Activated naive CD4-positive, alpha-beta T cell treated with anti-CD3 and anti-CD28 coated beads for 36 hours (primary cell): ENCODE measurements at places on chromosomes 5 and 9. TPM values are rescaled to one million over a fixed set of nuclear protein-coding genes. Genes with fewer than 3 reads are reported as not detected.

GRCh38 chr5:80408484-80409366 is 861 bp downstream of the ZFYVE16 start:
- no peaks in the 10 kb centered on the region for H3K27me3 ChIP-seq
- peak overlapping the region; percentile 97 for H3K4me3 ChIP-seq
- H3K4me1 ChIP-seq: peaks cover 14% of the 10 kb centered on the region
- no peaks in the 10 kb centered on the region for H3K36me3 ChIP-seq

DNA sequence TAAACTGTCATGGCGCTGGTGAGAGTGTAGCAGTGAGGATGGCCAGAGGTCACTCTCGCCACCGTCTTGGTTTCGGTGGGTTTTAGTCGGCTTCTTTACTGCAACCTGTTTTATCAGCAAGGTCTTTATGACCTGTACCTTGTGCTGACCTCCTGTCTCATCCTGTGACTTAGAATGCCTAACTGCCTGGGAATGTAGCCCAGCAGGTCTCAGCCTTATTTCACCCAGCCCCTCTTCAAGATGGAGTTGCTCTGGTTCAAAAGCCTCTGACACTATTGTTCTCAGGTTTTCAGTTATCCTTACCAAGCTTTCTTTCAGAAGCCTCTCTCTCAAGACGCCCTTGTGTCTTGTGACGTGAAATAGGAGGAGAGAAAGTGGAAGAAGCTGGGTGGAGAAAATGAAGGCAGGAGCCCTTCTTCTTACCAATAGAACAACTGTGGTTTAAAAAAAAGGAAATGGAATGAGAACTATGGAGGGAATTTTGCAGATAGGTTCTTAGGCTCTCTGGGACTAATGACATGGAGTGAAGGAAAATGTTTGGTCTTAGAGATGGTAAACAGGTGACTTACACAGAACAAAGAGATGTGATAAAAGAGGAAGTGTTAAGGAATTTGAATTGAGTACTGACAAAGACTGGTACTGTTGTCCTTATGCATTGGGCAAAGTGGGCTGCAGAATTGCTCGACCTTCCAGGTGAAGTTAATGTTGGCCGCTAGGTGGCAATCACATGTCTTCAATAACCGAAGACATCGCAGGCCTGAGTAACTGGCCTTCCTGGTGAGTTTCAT is 133.3 kb upstream of the RAI14 start:
- peaks cover 3% of the 10 kb centered on the region for H3K27me3 ChIP-seq
- no peak overlapping the region for H3K27ac ChIP-seq
- DNase-seq: peak; percentile 73
- peaks cover 4% of the 10 kb centered on the region for H3K4me1 ChIP-seq
- no peaks in the 10 kb centered on the region for H3K36me3 ChIP-seq

- no peak overlapping the region for H3K4me3 ChIP-seq
- no peaks in the 10 kb centered on the region for H3K4me1 ChIP-seq
- no peaks in the 10 kb centered on the region for H3K36me3 ChIP-seq
- DNase-seq: no peak
- H3K27ac ChIP-seq: no peak overlapping the region
These were observed 120.8 kb downstream of the EMB start for GRCh38 chr5:50320131-50320749.

GRCh38 chr9:96867079-96867804 is 12.9 kb upstream of the ZNF782 start:
- H3K27ac ChIP-seq: no peak overlapping the region
- H3K27me3 ChIP-seq: no peaks in the 10 kb centered on the region
- H3K4me1 ChIP-seq: no peaks in the 10 kb centered on the region
- H3K36me3 ChIP-seq: peaks cover 2% of the 10 kb centered on the region
- no peak overlapping the region for H3K4me3 ChIP-seq

The PRKACG gene
- total RNA-seq: not detected

GRCh38 chr5:158194561-158194976 is 335.6 kb upstream of the CLINT1 start:
- no peak overlapping the region for H3K4me3 ChIP-seq
- H3K36me3 ChIP-seq: no peaks in the 10 kb centered on the region
- no peak overlapping the region for H3K27ac ChIP-seq
- DNase-seq: no peak

The GABRA1 gene
- not detected for total RNA-seq

The SPAAR gene
- total RNA-seq: not detected

GRCh38 chr9:124684169-124684568 is 86.9 kb downstream of the NR6A1 start:
- no peaks in the 10 kb centered on the region for H3K27me3 ChIP-seq
- no peak overlapping the region for H3K27ac ChIP-seq
- H3K4me3 ChIP-seq: no peak overlapping the region
- no peaks in the 10 kb centered on the region for H3K4me1 ChIP-seq
- H3K36me3 ChIP-seq: no peaks in the 10 kb centered on the region

GRCh38 chr5:86460519-86460918 is 157.2 kb upstream of the COX7C start:
- no peak overlapping the region for H3K27ac ChIP-seq
- H3K36me3 ChIP-seq: no peaks in the 10 kb centered on the region
- H3K27me3 ChIP-seq: no peaks in the 10 kb centered on the region
- no peaks in the 10 kb centered on the region for H3K4me1 ChIP-seq

GRCh38 chr5:82218374-82219156 is 59.6 kb downstream of the RPS23 start:
- no peak for DNase-seq
- H3K27ac ChIP-seq: no peak overlapping the region
- no peaks in the 10 kb centered on the region for H3K27me3 ChIP-seq
- H3K36me3 ChIP-seq: no peaks in the 10 kb centered on the region

GRCh38 chr5:30878296-30878695 is 315.2 kb upstream of the CDH6 start:
- no peak overlapping the region for H3K27ac ChIP-seq
- H3K4me1 ChIP-seq: no peaks in the 10 kb centered on the region
- no peak overlapping the region for H3K4me3 ChIP-seq
- H3K27me3 ChIP-seq: no peaks in the 10 kb centered on the region

The TCERG1 gene
- total RNA-seq: 123 TPM

The GABRP gene
- not detected for total RNA-seq

The SYNPO gene
- total RNA-seq: 0.17 TPM

DNA sequence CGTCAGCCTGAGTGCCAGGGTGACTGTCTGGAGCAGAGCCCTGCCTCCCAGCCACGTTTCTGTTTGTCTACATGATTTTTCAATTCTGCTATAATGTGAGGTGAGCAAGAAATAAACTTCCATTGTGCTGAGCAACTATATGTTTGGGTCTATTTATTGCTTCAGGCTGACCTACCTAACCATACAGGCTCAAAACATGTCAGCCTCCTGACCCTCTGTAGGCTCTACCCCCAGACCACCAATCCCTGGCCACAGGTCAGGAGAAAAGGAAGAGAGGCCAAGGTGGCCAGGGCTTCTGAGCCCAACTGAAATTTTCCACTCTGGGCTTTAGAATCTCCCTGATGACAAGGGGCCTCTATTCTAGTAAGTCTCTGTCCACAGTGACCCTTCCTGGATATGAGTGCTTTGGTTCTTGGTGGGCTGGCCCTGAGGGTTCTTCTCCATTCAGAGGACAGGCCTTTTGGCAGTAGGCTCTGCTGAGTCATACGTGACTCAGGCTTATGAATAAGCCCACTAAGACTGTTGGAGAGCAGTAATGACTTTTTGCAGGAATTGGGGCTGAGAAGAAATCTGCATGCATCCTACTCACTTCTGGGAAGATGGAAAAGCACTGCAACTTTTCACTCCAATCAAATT is 117.2 kb upstream of the TBCA start:
- H3K27ac ChIP-seq: peak overlapping the region; percentile 62
- no peak overlapping the region for H3K4me3 ChIP-seq
- peak; percentile 15 for DNase-seq

DNA sequence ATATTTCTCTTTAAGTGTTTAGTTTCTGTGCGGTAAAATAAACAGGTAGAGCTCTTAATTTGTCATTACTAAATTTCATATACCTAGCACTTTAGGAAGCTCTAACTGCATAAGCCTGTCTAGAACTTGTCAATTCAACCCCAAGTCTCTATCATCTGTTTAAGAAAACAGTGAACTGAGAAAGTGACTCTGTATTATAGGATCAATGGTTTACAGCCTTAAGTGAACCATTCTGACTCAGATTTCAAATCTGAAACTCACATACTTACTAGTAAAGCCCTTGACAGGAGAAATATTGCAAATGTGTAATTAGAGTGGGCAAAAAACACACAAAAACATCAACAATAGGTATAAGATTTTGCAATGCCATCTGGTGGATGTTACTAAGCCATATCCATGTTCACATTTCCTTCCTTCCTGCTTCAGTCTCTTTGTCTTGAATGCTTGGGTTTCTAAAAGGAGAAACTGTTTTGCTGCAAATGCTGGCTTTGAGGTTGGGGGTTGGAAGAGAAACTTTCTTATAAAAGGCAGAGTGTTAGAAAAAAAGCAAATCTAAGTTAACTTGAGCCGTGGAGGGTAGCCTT is 101.8 kb downstream of the DOCK8 start:
- peaks cover 25% of the 10 kb centered on the region for H3K36me3 ChIP-seq
- no peak overlapping the region for H3K4me3 ChIP-seq
- H3K27ac ChIP-seq: peak overlapping the region; percentile 11
- H3K4me1 ChIP-seq: no peaks in the 10 kb centered on the region
- no peak for DNase-seq
- H3K27me3 ChIP-seq: no peaks in the 10 kb centered on the region

DNA sequence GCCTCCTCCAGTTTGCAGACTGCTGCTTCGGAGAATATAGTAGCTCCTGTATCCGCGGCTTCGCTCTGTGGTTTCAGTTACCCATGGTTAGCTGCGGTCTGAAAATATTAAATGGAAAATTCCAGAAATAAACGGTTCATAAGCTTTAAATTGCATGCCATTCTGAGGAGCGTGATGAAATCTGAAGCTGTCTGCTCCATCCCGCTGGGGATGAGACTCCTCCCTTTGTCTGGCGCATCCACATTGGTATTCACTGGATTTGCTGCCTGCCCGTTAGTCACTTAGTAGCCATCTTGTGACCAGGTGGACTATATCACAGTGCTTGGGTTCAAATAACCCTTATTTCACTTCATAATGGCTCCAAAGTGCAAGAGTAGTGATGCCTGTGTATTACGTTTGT is 36.3 kb downstream of the MSX2 start:
- H3K27ac ChIP-seq: no peak overlapping the region
- no peak overlapping the region for H3K4me3 ChIP-seq
- H3K36me3 ChIP-seq: no peaks in the 10 kb centered on the region
- H3K4me1 ChIP-seq: no peaks in the 10 kb centered on the region

DNA sequence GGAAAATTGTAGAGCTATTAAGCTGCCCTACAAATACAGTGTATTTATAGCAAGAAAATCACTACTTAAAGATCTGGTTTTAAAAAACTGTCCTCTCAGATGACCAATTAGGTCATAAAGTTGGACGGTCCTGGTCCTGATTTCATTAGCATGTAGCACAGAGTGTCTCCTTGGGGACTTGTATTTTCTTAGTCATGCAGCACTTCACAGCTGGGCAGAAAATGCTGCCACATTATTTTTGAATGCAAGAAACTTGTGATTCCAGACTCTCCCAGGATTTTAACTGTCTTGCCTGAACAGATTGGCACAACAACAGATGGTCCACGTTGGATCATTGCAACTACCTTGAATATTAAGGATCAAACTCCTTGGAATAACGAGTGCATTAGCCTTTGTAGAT is 348.1 kb upstream of the SGCD start:
- peaks cover 14% of the 10 kb centered on the region for H3K27me3 ChIP-seq
- H3K36me3 ChIP-seq: no peaks in the 10 kb centered on the region
- H3K4me3 ChIP-seq: no peak overlapping the region
- H3K4me1 ChIP-seq: no peaks in the 10 kb centered on the region
- no peak for DNase-seq
- no peak overlapping the region for H3K27ac ChIP-seq

The SLC1A3 gene
- total RNA-seq: 0.99 TPM

GRCh38 chr9:97554566-97555075 is 53.2 kb downstream of the TMOD1 start:
- peaks cover 15% of the 10 kb centered on the region for H3K27me3 ChIP-seq
- no peak overlapping the region for H3K27ac ChIP-seq
- no peaks in the 10 kb centered on the region for H3K36me3 ChIP-seq
- no peak for DNase-seq
- H3K4me1 ChIP-seq: peaks cover 6% of the 10 kb centered on the region

GRCh38 chr5:112419164-112419985 is at the start of gene EPB41L4A:
EPB41L4A (minus strand) TSS chr5:112419277; CDS start chr5:112419039, 238 bp downstream.
- H3K4me1 ChIP-seq: peaks cover 10% of the 10 kb centered on the region
- H3K27me3 ChIP-seq: peaks cover 48% of the 10 kb centered on the region
- H3K4me3 ChIP-seq: peak within 1 kb of the TSS; percentile 64
- peak; percentile 7 for DNase-seq
- H3K27ac ChIP-seq: no peak within 1 kb of the TSS

The IL4 gene
- not detected for total RNA-seq

The CCT5 gene
- total RNA-seq: 419 TPM

The C1QTNF3 gene
- total RNA-seq: 1.1 TPM
